ENCODE measurements at places on chromosomes 3 and 15. TPM values are rescaled to one million over a fixed set of nuclear protein-coding genes. Genes with fewer than 3 reads are reported as not detected.

DNA sequence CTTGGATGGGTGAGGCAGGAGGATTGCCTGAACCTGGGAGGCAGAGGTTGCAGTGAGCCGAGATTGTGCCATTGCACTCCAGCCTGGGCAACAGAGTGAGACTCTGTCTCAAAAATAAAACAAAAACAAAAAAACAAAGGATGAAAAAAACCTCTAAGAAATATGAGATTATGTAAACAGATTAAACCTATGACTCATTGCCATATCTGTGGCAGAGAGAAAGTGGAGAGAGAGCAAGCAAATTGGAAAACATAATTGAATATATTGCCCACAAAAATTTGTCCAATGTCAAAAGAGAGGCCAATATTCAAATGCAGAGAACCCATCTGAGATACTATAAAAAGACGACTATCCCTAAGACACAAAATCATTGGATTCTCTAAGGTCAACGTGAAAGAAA lies 1106.0 kb downstream of the OTOL1 start:
- H3K4me3 ChIP-seq, result no peak overlapping the region
- no peaks in the 10 kb centered on the region for H3K36me3 ChIP-seq
- H3K4me1 ChIP-seq, result no peaks in the 10 kb centered on the region
- DNase-seq, result no peak
- no peak overlapping the region for H3K27ac ChIP-seq
- H3K27me3 ChIP-seq, result no peaks in the 10 kb centered on the region

- no peaks in the 10 kb centered on the region for H3K4me1 ChIP-seq
- H3K4me3 ChIP-seq, result no peak overlapping the region
- no peaks in the 10 kb centered on the region for H3K36me3 ChIP-seq
- no peak overlapping the region for H3K27ac ChIP-seq
- no peaks in the 10 kb centered on the region for H3K27me3 ChIP-seq
- DNase-seq, result no peak
Observed at GRCh38 chr3:182633186-182633585, 160.1 kb upstream of the ATP11B start.

- H3K4me1 ChIP-seq, result peaks cover 16% of the 10 kb centered on the region
- no peak overlapping the region for H3K27ac ChIP-seq
- DNase-seq, result no peak
- no peaks in the 10 kb centered on the region for H3K36me3 ChIP-seq
- no peaks in the 10 kb centered on the region for H3K27me3 ChIP-seq
- no peak overlapping the region for H3K4me3 ChIP-seq
Observed at GRCh38 chr3:150469931-150470740, 62.0 kb downstream of the TSC22D2 start.

DNA sequence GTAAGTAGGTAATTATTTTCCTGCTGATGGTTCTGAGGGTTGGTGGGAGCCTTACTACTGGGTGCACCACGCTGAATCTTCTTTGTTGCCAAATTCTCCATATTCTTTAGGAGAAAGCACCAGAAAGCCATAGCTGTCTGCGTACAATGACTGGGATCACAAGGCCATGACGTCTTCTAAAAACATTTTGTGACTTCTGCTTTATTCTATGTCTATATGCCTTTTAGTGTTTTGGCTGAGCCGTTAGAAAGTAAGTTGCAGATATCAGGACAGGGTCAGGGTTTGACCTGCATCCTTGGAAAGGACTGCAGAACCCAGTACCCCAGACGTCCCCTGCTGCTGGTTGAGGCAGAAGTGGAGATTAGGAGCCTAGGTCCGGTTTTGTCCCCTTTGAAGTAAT lies 95.6 kb downstream of the DNASE1L3 start:
- H3K4me3 ChIP-seq, result no peak overlapping the region
- no peaks in the 10 kb centered on the region for H3K27me3 ChIP-seq
- no peak for DNase-seq
- no peak overlapping the region for H3K27ac ChIP-seq

GRCh38 chr15:60212536-60212935 lies 185.2 kb downstream of the ANXA2 start:
- H3K4me1 ChIP-seq, result no peaks in the 10 kb centered on the region
- DNase-seq, result no peak
- no peak overlapping the region for H3K27ac ChIP-seq
- H3K4me3 ChIP-seq, result no peak overlapping the region

GOLGA6B gene
- total RNA-seq, result not detected

HACD2 gene
- total RNA-seq, result 53.6 TPM

GRCh38 chr15:69718436-69718835 lies 265.8 kb downstream of the RPLP1 start:
- H3K4me3 ChIP-seq, result no peak overlapping the region
- no peak overlapping the region for H3K27ac ChIP-seq

- H3K4me3 ChIP-seq, result no peak overlapping the region
- no peak overlapping the region for H3K27ac ChIP-seq
- H3K4me1 ChIP-seq, result no peaks in the 10 kb centered on the region
- no peak for DNase-seq
- no peaks in the 10 kb centered on the region for H3K27me3 ChIP-seq
Observed at GRCh38 chr3:96236522-96236921, 577.9 kb upstream of the EPHA6 start.

DNA sequence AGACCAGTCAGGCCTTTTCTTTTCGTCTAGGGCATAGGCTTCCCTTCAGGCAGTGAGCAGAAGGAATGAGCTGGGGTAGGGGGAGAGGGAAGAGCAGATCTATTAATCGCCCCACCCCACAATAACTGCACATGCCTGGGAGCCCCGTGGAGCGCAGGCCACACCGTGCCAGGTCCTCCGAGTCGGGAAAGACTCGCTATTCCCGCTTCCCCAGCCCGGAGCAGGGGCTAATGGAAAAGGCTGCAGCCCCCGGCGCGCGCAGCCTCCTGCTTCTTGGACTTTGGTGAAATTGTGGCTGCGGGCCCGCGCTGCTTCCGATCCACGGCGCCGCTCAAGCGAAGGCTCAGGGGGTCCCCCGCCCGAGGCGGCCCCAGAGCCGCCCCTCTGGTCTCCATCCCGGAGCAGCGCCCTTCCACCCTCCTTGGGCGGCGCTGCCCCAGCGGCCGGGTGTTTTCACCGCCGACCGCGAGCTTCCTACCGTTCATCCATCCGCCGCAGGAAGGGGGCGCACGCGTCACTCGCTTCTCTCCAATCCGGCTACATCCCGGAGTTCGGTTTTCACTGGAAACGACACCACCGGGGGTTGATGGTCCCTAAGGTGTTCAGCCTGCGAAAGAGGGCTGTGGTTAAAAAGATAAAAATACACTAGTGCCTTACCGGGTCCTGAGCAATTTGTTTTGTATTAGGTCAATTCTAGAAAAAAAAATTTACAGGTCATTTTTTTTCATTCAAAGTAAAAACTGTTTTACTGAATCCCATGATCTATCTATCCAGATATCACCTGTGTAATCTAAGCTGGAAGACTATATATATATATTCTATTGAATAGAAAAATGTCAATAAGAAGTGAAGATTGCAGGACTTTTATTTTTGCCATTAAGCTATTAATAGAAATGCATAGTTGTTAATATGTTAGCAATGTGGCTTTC lies 4.4 kb upstream of the SYNM start:
- peak overlapping the region; percentile 34 for H3K4me3 ChIP-seq
- H3K36me3 ChIP-seq, result no peaks in the 10 kb centered on the region
- DNase-seq, result peak; percentile 83
- peaks cover 47% of the 10 kb centered on the region for H3K27me3 ChIP-seq
- peaks cover 16% of the 10 kb centered on the region for H3K4me1 ChIP-seq

DNA sequence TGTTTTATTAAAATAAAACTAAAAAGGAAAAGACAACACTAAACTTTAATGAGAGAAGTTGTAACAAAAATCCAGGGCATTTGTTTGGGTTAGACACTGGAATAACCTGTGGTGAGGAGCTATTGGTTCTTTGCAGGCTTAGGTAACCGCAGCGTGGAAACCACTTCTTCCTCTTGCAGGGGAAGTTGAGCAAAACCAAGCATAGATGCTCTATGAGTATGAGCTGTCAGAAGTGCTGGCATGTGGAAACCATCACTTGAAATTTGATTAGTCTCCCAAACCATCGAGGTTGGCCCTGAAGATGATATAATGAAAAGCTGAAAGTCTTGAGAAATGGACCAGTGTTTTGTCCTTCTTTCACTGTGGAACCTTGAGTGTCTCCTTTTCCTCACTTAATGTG lies 127.1 kb upstream of the RBMS3 start:
- no peaks in the 10 kb centered on the region for H3K4me1 ChIP-seq
- no peaks in the 10 kb centered on the region for H3K36me3 ChIP-seq
- no peaks in the 10 kb centered on the region for H3K27me3 ChIP-seq
- H3K27ac ChIP-seq, result no peak overlapping the region
- H3K4me3 ChIP-seq, result no peak overlapping the region

GXYLT2 gene
- total RNA-seq, result 1.1 TPM

KNL1 gene
- total RNA-seq, result 2.7 TPM

HYAL1 gene
- 25.4 TPM for total RNA-seq

DNA sequence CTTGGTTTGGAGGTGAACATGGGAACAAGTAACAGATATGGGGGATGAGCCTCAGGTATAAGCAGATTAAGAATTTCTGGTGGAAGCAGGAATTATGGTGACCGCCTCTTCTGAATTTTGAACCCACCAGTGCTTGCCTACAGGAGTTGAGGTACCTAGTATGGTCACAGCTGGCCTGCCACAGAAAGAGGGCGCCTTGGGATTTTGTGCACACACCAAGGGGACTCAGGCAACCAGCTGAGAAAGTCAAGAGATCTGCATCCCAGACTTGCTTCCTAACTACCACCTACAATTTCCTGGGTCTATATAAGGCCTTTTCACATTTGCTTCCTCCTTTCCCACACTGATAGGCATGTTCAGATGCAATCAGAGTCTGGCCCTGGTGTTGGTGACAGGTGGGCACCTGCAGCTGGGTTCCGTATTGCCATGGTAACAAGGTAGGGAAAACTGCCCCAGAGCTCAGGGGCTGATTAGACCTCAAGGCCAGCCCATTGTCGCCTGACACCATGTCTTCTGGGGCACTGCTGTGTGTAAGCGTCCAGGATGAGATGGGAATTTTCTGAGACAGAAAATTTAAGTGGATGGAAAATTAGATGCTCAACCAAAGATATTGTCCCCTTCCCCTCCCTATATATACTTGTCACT lies 75.9 kb upstream of the RASGRF1 start:
- H3K36me3 ChIP-seq, result no peaks in the 10 kb centered on the region
- peaks cover 14% of the 10 kb centered on the region for H3K4me1 ChIP-seq
- H3K27me3 ChIP-seq, result peaks cover 3% of the 10 kb centered on the region
- H3K4me3 ChIP-seq, result no peak overlapping the region
- no peak overlapping the region for H3K27ac ChIP-seq
- DNase-seq, result no peak

DNA sequence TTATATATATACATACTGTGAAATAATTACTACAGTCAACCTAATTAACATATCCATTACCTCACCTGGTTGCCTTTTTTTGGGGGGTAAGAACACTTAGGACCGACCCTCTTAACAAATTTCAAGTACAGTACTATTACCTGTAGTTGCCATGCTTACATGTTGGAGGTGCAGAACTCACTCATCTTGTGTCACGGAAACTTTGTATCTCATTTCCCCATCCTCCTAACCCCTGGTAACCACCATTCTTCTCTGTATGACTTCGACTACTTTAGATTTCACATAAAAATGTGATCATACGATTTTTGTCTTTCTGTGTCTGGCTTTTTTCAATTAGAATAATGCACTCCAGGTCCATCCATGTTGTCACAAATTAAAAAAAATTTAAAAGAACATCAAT lies 55.5 kb upstream of the MELTF start:
- peaks cover 10% of the 10 kb centered on the region for H3K36me3 ChIP-seq
- peaks cover 3% of the 10 kb centered on the region for H3K4me1 ChIP-seq

- peaks cover 64% of the 10 kb centered on the region for H3K36me3 ChIP-seq
- H3K4me3 ChIP-seq, result no peak overlapping the region
- H3K4me1 ChIP-seq, result peaks cover 4% of the 10 kb centered on the region
Observed at GRCh38 chr3:52230461-52230860, 5.0 kb upstream of the TLR9 start.

DNA sequence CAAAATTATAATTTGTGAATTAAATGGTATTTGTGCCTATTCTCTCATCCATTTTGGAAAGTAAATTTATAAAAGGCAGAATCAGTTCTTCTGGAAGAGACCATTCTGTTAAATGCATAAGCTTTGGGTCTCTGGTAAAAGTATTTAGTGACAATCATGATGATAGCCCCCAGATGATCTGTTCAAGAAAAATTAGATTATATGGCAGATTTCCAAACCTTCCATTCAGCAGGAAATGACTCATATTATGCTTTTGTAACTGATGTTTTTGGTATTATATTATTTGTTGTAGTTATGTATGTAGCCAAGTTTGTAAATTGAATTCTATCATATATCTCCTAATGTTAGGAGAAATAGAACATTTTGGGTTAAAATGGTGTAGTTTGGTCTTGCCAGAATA lies 340.8 kb upstream of the DPH6 start:
- no peak for DNase-seq
- no peaks in the 10 kb centered on the region for H3K4me1 ChIP-seq

DPPA2 gene
- not detected for total RNA-seq

DNA sequence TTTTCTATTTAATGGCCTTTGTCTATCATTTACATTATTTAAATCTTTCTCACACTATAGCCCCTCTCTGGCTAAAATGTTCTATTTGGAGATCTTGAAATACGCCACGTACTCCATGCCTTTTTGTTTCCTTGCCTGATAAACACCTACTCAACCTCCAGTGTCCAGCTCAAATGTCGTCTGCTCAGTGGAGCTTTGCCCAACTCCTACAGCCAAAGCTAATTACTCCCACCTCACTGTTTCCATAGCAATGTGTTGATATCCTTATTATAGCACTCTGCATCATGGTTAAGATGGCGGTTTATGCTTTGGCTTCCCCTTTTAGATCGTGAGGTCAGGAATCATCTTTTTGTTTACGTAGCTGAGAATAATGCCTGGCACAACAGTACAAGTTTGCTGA lies 55.9 kb downstream of the NGLY1 start:
- DNase-seq, result no peak
- H3K27ac ChIP-seq, result no peak overlapping the region
- no peaks in the 10 kb centered on the region for H3K4me1 ChIP-seq
- H3K4me3 ChIP-seq, result no peak overlapping the region
- H3K36me3 ChIP-seq, result peaks cover 40% of the 10 kb centered on the region

- no peaks in the 10 kb centered on the region for H3K27me3 ChIP-seq
- no peaks in the 10 kb centered on the region for H3K36me3 ChIP-seq
- H3K4me3 ChIP-seq, result no peak overlapping the region
- no peak overlapping the region for H3K27ac ChIP-seq
Observed at GRCh38 chr15:81758818-81759284, 287.0 kb downstream of the MEX3B start.

GRCh38 chr3:57151021-57151449 lies 14.1 kb downstream of the IL17RD start:
- no peak for DNase-seq
- no peak overlapping the region for H3K4me3 ChIP-seq

SHF gene
- total RNA-seq, result 11.9 TPM

DNA sequence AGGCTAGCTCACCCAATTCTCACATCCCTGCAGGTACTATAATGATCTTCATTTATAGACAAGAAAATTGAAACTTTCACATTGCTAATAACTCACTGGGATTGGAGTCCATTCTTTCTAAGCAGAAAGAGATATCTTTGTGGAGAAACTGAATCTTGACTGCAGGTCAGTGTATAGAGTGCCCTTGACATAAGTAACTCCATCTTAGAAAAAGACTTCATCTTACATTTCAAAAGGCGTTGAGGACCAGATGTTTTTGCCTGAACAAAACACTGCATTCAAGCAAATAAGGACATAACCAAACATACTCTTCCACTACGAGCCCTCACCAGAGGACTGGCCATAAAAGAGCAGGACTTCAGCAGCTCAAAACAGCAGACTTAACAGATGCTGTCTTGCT lies 6.8 kb upstream of the CCR3 start:
- no peak overlapping the region for H3K4me3 ChIP-seq
- no peak for DNase-seq
- H3K4me1 ChIP-seq, result peaks cover 2% of the 10 kb centered on the region
- no peak overlapping the region for H3K27ac ChIP-seq
- no peaks in the 10 kb centered on the region for H3K36me3 ChIP-seq
- H3K27me3 ChIP-seq, result peaks cover 7% of the 10 kb centered on the region

Data from suprapubic skin (tissue), 4 donors.